T-helper 9 cell (primary cell): ENCODE measurements at places on chromosomes 6 and 20.

DNA sequence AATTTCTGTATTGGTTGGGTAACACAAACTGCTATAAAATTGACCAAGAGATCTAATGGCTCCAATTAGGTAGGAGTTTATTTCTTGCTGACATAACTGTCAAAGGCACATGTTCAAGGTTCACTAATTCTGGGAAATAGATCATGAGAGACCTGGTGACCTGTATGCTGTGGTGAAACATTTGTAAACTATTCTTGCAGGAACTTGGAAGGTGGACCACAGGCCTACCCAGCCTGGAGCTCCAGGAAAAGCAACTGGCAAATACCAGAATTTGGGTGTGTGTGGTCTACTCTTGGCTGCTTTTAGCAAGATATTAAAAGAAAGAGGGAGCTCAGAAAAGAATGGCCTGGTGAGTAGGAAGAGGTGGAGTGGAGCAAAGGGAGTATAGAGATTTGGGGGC is 184.6 kb downstream of the QKI start:
- DNase-seq: no peak

GRCh38 chr6:160082627-160083026 is 39.0 kb upstream of the SLC22A1 start:
- no peak for DNase-seq

GRCh38 chr20:7858734-7859250 is 81.5 kb downstream of the HAO1 start:
- DNase-seq: no peak

DNA sequence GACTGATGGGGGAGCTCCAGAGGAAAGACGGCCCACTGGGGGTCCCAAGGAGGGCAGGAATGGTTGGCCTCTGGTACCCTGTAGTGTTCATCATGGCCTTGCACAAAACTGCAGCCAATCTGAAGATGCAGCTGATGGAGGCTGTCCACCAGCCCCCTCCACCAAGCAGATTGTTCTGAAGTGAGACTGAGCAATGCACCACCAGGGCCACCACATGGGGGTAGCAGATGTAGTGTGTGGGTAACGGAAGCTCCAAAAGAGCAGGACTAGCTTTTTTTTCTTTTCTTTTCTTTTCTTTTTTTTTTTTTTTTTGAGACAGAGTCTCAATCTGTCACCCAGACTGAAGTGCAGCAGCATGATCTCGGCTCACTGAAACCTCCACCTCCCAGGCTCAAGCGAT is 181.0 kb upstream of the MYLIP start:
- no peak for DNase-seq

DNA sequence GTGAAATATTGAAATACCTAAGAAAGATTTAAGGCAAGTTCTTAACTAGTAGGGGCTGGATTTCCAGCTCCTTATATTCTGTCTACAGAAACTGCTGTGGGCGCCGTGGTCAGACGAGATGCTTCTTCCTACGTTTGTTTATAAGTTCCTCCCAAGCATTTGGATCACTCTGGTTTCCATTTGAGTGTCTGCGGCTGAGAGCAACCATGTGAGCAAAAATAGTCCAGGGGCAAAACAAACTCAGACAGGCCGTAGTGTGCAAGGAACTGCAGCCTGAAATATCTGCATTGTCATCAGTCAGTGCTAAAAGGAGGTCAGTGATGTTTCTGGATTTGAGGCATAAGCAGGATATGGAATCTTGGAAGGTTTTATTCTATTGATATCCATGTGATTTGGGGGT is 485.9 kb upstream of the JAG1 start:
- DNase-seq: no peak

DNA sequence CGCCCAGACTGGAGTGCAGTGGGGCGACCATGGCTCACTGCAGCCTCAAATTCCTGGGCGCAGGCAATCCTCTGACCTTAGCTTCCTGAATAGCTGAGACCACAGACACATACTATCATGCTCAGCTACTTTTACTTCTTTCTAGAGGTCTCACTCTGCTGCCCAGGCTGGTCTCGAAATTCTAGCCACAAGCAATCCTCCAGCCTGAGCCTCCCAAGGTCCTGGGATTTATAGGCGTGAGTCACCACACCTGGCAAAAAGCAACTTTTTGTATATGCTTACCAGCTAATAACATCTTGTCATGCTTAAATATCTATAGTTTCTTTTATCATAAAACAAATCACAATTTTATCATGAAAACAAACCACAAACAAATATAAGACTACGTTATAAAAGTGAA is 23.0 kb downstream of the RNASET2 start:
- DNase-seq: no peak

GRCh38 chr20:1309439-1309847 is 19.5 kb downstream of the SDCBP2 start:
- DNase-seq: no peak

DNA sequence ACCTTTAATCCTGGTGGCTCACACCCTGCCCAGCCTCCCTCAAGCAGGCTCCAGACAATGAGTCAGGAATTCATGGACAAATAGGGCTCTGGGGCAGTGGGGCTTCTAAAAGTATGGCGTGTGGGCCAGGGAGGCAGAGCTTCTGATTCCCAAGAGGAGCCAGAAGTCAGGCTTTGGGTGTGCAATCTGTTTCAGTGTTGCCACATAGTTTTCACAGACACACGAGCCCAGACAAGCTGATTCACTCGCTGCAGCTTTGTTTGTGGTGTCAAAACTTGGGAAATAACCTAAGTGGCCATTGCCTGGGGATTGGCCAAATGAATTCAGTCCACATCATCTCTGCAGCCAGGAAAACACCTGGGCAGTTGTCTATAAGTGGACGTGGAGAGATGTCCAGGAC is 9.2 kb downstream of the PEDS1 start:
- DNase-seq: no peak

GRCh38 chr20:11076434-11077105 is 402.8 kb upstream of the JAG1 start:
- no peak for DNase-seq

DNA sequence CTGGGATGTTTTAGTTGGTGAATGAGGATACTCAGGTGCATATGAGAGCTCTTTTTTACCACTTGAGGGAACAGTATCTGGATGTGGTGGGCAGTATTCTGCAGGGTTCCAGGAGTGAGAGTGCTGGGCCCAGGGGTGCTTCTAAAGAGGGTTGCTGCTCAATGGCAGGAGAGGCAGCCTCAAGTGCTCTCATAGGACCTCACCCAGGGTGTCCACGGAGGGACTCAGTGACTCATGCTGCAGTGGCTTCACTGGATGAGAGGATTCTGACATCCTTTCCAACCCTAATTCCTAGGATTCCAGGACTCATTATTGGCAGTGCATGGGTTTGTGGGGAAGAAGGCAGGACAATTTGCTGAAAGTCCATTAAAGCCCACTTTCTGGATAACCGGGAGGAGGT is 176.6 kb upstream of the FERMT1 start:
- DNase-seq: no peak

DNA sequence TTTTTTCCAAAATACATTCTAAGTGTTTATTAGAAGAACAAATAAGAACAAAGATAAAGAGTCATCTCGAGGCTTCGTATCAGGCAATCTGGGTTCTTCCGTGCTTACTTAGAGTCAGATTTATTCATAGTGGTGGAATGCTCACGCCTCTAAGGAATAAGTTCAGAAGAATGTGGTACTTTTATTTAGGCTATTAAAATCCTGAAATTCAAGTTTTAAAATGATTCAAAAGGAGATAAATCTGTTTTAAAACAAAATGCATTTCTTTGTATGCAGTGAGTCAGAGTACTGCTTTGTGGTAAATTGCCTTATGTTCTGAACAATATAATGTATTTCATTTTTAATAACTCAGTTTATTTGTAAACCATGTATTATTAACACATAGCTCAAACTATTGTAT is 89.1 kb downstream of the FUT9 start:
- no peak for DNase-seq

DNA sequence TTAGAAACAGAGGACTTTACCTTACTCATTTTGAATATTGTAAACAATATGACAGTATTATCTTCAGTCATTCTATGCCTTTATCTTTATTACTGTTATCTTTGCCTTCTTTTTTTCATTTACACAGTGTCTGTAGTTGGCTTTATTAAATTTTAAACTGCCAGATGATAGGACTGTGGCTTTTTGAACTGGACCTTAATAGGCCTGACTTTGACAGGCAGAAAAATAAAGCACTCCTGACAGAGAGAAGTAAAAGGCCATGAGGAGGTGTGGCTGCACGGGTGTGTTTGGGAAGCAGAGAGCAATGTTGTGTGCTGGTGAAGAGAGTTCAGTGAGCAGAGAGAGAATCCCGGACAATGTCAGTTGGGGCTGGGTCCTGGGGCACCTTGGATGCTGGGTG is 7.8 kb downstream of the TRIM40 start:
- no peak for DNase-seq

DNA sequence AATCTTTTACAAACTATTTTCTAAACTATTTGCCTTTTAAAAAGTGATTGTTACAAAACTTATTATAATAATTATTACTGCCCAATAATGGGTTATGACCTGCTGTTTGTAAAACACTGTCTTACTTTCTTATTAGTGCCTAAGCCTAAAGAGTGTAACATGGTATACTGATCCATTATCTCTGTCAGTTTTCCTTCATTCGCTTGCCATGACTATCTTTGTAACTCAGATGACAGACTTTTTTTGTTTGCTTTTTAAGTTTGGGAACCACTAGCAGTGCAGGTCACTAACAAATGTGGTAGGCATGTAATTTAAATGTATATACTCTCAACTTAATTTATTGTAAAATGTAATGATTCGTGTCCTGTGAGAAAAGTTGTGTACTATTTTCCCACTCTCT is 9.9 kb upstream of the TFB1M start:
- DNase-seq: no peak

DNA sequence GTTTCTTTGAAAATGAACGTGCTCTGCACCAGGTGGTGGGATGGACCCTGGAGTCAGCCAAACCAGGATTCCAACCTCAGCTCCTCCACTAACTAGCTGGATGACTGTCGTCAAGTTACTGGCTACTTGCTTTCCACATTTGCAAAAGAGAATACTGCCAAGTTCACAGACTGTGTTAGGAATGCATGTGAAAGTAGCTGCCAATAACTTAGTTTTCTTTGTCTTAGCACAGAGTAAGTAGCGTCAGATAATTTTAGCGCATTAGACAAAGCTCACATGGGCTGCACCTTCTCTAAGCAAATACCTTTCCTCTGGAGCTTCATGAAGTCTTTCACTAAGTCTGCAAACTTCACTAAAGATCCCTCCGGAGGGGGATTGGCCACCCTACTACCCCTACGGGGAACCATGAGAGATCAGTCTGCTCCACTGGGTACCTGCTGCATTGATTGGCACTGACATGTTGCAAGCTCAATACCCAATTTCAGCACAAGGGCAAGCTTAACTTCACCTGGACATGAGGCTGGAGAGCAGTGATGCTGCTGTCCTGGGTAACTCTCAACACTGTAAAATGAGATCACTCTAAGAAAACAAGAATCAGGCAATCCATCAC is 113.9 kb downstream of the MBOAT1 start:
- DNase-seq: no peak

GRCh38 chr20:43752561-43753301 is 25.9 kb upstream of the GTSF1L start:
- DNase-seq: no peak

GRCh38 chr6:148349466-148349865 is 6.8 kb downstream of the SASH1 start:
- DNase-seq: no peak

GRCh38 chr6:104958178-104959025 is 1.5 kb downstream of the LIN28B start:
- DNase-seq: no peak

DNA sequence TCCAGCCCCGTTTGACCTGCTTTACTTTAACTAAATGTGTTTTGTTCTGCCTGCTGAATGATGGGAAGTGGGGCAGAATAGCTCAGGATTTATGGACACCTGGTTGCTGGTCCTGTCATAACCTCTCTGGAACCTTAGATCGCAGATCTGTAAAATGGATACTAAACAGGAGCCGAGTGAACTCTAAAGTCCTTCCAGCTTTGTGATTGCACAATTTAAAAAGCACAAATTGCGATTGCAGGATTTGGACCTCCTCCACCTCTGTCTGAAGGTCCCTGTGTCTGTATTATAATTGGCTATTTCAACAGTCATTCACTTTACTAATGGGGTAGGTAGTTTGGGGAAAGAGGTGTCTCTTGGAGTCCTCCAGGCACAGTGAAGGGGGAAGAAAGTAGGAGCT is 220.4 kb downstream of the LY86 start:
- DNase-seq: no peak

DNA sequence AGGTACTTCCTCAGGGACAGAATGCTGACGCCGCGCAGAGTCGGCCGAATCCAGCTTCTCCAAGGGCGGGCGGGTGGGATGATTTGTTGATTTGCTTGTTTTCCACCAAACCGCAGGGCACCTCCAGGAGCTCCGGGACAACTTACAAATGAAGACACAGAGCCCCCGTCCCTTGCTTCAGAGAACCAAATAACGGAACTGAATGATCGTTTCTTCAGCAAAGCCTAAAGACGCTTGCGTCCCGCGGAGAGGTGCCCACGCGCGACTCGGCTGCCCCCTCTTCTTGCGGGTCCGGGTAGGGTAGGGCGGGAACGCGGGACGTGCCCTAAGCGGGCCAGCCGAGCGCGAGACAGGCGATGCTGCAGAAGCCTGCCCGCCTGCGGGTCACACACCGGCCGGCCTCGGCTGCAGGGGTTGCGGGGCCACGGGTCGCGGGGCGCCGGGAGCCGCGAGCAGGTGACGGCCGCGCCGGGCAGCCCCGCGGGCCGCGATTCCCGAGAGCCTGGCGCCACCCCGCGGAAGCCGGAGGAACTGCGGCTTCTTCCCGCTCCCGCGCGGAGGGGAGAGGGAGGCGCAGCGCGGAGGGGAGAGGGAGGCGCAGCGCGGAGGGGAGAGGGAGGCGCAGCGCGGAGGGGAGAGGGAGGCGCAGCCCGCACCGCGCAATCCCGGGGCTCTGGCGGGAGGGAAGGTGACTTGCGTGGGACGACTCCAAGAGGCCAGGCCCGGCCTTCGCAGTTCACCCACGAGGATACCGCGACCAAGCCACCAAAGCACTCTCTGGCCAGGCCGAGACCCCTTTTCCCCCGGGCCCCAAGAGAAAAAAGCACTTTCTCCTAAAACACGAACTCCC is 7.7 kb upstream of the FOXF2 start:
- DNase-seq: peak; percentile 44

GRCh38 chr6:36749829-36750489 is 52.3 kb downstream of the RAB44 start:
- no peak for DNase-seq
